NCI-H2227 treated with DMSO at 0.1 percent for 48 hours (cell line): ENCODE measurements at places on chromosomes 3 and 15.

DNA sequence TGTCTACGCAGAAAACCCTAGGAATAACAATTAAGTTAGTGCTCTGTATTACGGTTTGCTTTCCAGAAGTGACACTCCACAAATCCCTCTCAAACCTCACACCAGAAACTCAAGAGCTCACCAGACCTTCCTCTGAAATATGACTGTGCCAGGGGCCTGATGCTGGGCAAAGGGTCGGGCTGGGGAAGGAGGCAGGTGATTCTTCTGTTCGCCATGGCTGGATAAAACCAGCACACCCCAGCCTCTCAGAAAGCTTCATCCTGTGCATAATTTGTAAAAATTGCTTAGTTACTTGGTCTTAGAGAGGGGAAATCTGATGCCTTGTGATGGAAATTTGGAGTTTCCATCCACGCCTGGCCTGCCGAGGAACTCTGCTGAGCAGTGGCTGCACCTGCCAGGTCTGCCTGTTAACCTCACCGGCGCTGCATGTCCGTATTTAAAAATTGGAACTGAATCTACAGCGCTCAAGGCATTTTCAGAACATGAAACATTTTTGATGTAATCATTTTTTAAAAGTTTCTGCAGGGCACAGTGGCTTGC lies 22.7 kb upstream of the ATP1B3 start:
- no peak for DNase-seq

- DNase-seq = no peak
Measured at GRCh38 chr3:48930590-48930989, 11.9 kb downstream of the ARIH2 start.

DNA sequence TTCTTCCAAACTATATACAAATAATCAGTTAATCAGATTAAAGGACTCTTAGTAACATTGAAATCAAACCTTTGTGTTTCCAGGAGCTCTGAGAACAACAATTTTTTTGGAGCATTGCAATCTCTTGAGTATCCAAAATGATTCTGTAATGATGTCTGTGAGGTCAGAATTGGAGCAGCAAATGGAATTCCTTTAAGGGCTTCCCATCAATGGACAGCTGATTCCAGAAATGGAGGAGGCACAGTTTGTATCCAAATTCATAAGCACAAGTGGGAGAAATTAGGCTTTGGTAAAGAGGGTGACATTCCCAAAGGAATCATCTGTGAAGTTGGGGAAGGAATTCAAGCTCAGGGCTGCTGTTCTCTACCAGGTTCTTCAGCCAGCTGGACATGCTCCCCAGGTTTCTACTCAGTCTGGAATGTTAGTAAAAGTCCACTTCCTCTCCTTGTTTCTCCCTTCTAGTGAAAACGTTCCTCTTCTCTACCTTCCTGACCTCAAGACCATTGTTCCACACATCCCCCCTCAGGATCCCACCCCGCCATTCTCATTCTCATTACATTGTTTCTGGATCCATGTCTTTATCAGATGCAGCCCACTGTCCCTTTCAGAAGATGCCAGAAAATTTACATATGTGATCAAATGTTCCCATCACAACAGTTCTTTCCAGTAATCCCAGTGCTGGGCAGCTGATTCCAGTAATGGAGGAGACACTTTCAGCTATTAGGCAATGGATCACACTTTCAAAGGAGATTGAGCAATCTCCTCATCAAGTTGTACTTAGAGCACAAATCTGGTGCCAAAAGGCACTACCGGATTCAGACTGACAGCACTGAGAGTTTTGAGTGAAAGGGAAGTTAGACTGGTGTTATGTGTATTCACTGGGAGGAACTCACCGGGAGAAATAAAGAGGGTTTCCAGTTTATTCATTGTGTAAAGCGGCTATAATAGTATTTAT lies 391.3 kb upstream of the TPRG1 start:
- DNase-seq = no peak

DNA sequence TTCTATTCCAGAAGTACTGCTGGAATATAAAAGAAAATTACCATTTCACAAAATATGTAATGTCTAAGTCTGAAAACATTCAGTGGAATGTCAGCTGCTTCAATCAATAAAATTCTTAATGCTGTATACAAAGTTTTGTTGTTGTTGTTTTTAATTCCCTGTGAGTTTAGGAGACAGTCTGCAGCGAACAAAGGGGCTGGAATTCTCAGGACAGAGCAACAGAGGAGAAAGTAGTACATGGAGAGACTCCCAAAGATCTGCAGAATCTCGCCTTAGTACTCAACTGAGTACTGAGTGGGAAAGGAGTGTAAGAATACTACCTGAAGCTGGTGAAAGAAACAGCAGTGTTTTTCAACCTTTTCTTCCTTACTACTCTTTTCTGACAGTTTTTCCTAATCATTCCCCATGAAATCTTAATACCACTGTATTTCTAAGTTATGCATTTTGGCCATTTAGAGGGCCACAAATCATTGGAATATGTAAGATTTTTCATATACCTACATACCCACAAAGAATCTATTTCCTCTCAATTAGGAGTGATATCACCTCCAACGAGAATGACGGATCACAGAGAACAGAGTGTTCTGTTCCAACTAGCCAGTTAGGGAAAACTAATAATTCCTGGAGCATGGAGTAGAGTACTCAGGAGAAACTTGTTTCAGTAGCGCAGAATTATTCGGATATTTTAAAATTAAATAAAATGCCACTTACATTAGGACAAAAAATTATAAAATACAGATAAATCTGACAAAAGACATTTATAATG lies 16.0 kb downstream of the ANKRD28 start:
- no peak for DNase-seq

DNA sequence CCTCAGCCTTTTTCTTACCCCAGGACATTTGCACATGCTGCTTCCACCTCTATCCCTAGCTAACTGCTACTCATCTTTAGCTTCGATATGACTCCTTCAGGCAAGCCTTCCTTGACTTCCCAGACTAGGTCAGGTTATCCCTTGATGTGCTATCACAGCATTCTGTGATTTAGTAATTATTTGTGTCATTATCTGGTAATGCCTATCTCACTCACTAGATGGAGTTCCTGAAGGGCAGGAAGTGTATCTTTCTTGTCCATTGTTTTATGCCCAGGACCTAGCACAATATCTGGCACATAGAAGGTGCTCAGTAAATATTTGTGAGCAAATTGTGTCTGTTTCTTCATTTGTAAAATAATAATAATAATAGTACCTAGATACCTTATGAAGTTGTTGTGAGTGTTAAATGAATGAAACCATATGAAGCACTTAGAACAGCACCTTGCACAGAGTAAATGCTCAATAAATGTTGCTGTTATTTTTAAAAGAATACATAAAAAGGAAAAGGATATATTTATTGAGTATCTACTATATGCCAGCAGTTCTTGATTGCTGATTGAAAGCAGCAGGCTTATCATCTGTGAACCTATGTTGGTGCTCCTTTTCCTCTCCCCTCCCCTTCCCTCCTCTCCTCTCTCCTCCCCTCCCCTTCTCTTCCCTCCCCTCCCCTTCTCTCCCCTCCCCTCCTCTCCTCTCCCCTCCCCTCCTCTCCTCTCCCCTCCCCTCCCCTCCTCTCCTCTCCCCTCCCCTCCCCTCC lies 31.5 kb downstream of the SQOR start:
- DNase-seq = no peak

- no peak for DNase-seq
Measured at GRCh38 chr3:45525146-45525919, 69.2 kb upstream of the LIMD1 start.

DNA sequence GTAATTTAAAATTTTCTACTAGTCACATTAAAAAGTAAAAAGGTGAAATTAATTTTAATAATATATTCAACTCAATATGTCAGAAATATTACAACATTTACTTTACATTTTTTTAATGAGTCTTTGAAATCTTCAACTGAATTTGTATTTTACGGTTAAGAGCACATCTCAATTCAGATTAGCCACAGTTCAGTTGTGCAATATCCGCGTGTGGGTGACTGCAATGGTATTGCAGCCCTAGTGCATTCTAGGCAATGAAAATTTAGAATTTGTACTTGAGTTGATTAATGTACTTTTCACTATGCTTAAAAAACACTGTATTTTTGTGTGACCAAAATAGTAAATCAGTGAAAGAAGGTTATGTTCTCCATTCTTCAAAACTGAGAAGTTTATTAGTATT lies 57.3 kb downstream of the CEP63 start:
- no peak for DNase-seq

- DNase-seq = no peak
Measured at GRCh38 chr15:96354731-96355567, 24.4 kb downstream of the NR2F2 start.

DNA sequence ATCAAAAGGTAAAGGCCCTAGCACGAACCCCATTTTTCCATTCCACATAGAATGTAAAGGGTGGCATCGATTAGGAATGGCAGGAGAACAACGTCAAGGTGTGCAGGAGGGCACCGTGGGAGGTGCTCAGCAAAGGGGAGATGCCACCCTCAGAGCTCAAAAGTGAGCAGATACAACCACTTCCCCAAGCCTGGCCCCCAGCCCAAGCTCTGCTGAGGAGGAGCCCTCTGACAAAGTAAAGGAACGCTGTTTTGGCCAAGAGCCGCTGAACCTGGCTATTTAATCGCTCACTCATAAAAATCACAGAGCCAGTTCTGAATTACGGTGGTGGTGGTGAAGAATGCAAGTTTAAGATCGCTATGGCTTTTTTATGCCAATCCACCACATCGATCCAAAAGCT lies 12.4 kb downstream of the GNB5 start:
- no peak for DNase-seq

- peak; percentile 2 for DNase-seq
Measured at GRCh38 chr15:49622561-49622960, 1.7 kb downstream of the DTWD1 start.

GRCh38 chr15:66108483-66109265 lies 144.9 kb downstream of the MEGF11 start:
- no peak for DNase-seq

DNA sequence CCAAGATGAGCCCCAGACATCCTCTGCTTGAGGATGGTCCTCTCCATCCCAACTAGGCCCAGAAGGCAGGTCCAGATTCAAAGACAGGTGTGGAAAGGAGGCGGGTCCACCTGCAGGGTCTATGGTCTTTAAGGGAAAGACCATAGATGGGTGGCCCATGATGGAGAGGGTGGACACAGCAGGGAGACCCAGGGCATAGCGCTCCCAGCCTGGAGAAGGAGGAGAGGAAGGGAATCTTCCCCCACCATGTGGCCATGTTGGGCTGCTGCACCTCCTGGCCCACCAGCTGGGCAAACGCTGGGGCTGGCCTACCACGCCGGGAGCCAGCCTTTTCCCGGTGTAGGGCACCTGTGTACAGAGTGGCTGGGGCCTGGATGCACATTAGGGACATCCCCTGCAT lies 265.2 kb upstream of the TLE3 start:
- no peak for DNase-seq

- DNase-seq = no peak
Measured at GRCh38 chr3:182979103-182979673, 1.1 kb downstream of the DCUN1D1 start.

- DNase-seq = no peak
Measured at GRCh38 chr3:124826703-124827102, 60.5 kb downstream of the ITGB5 start.

DNA sequence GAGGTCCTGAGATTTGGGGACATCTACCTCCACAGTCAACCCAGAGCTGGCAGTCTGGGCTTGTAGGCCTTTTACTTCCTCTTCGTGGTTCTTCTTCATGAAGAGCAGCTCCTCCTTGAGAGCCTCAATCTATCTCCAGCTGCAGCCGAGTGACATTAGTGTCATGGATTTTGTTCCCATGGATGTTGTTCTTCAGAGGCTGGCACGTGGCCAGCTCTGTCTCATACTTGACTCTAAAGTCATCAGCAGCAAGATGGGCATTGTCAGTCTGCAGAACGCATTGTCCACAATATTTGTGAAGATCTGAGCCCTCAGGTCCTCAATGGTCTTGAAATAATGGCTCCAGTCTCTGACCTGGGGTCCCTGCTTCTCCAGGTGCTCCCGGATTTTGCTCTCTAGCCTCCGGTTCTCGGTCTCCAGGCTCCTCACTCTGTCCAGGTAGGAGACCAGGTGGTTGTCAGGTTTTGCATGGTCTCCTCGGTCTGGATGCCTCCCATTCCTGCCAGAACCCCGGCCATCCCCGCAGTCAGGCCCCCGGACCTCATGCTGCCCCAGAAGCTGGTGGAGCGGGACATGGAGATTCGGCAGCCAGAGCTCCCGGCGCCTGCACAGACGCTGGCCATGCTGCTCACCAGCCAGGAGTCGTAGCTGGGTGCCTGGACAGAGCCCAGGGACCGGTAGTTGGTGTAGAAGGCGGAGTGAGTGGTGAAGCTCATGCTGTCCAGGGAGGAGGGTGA lies 3.4 kb upstream of the CCNL1 start:
- no peak for DNase-seq

GRCh38 chr3:75983111-75983510 lies 197.8 kb upstream of the ZNF717 start:
- no peak for DNase-seq

- DNase-seq = no peak
Measured at GRCh38 chr3:136255672-136256406, 5.7 kb downstream of the PCCB start.

DNA sequence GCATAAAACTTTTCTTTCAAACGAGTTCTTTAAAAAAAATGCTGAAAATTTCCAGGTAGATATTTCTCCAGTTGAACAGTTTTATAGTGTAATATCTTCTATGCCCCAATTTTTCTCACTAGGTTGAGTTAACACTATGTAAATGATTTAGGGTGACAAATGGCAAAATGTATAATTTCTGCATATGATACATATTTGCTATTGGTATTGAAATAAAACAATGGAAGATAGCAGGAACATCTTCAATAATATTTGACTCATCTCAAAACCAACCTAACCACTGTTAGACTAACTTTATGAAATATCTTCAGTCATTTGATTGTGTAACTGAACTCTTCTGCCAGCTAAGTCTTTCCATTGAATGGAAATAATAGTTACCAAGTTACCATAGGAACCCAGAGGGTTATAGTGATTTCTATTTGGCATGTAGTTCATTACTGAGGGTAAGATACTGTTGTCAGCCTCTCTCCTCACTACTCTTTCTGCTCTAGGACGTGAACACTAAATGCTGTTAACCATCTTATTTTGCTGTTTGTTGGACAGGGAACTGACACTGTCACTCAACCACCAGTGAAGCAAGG lies 824.7 kb upstream of the NECTIN3 start:
- DNase-seq = no peak

- DNase-seq = no peak
Measured at GRCh38 chr3:175818811-175819464, 959.8 kb downstream of the NAALADL2 start.

GRCh38 chr3:16484216-16484615 lies 29.3 kb downstream of the RFTN1 start:
- DNase-seq = no peak

- DNase-seq = no peak
Measured at GRCh38 chr3:161740421-161740820, 243.8 kb downstream of the OTOL1 start.

- no peak for DNase-seq
Measured at GRCh38 chr3:177713928-177714900, 516.9 kb upstream of the TBL1XR1 start.

- no peak for DNase-seq
Measured at GRCh38 chr3:71707595-71707994, 17.6 kb downstream of the EIF4E3 start.

DNA sequence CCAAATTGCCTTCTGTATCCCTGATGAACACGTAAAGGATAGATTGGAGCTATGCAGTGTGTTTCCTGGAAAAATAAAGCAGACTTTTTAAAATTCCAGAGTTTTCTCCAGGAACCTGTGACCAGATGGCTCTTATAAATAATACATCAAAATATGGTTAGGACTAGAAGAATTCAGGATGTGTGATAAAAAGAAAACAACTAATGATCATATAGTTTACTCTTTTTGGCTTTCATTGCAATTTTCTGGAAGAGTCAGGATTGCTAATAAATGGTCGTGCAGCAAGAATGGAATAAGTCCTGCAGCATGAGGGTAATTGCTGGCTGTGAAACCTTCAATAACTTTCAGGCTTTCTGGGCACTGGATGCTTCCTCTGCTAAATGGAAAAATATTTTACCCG lies 30.2 kb upstream of the DENND4A start:
- no peak for DNase-seq
